ENCODE measurements at places on chromosomes 6 and 20.

- no peak for DNase-seq
Measured at GRCh38 chr20:1894951-1895673, at the start of gene SIRPA. SIRPA (plus strand) TSS chr20:1895407; CDS start chr20:1895448, 41 bp downstream.

- DNase-seq = peak; percentile 84
Measured at GRCh38 chr6:20534295-20535262, at the start of gene CDKAL1. CDKAL1 (plus strand) TSS chr6:20534457; CDS start chr6:20546351, 11,894 bp downstream.

- no peak for DNase-seq
Measured at GRCh38 chr6:192313-192664, 100.0 kb upstream of the DUSP22 start.

DNA sequence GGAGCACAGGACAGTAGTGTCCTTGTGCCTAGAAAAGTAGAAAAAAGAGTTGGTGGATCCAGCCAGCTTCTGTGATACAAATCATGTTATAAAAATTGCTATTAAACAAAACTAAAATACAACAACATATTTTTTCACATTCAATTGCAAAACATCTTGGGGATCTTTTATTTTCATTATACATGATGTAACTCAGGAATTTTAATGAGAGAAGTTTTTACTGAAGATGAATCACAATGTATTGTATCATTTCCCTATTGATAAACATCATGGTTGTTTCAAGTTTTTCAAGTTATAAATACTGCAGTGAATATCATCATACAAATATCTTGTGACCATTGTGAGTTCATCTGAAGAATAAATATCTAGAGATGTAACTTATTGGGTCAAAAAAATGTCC is 608.0 kb downstream of the PHF3 start:
- DNase-seq = no peak

GRCh38 chr20:2178318-2179232 is 76.9 kb downstream of the STK35 start:
- DNase-seq = no peak

Data from activated naive CD4-positive, alpha-beta T cell (primary cell).